ENCODE measurements at places on chromosomes 7 and 10.

- no peak for DNase-seq
Observed at GRCh38 chr10:11684717-11685645, 57.2 kb upstream of the ECHDC3 start.

DNA sequence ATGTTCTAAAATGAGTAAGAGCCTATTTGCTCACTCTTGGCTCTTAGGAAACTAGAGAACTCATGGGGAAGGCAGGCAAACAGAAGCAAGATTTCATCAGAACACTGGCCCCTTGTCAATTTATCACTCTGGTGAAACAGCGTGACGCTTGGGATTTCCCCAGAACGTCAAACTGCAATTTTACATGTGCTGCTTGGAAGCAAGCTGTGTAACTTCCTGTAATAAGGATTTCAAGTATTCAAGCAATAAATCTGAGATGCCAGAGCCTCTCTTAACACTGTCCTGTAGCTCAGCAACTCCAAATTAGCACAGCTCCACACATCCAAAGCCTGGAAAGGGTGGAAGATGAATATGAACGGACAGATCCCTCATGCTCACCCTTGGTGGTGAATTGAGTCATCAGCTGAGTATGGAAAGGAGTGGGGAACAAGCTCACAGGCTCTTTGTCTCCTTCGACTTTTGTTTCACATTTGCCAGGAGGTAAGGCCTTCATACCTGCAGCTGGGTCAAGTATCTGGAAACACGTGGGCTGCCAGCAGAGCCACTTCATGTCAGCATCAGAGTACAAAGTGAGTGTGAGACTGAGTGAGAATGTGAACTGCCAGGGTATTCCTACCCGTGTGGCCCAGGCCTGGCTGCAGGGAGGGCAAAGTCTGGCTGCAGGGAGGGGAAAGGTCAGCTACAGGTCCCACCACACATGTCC is 140.4 kb upstream of the NAMPT start:
- no peak for DNase-seq

DNA sequence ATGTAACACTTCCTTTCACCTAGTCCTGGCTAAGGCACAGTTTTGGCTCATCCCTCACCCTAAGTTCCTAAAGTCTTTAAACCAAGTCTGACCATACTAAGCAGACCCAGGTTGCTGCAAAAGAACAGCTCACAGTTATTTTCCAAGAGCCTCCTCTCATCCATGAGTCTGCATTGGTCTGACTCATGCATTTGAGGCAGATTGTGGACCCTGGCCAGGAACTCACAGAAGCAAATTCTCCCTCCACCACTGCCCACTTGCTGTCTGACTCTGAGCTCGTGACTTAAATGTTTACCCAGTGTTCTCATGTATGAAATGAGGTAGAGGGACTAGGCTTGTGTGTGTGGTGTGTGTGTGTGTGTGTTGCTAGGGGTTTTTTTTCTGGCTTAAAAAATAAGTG is 1272.8 kb downstream of the TYW1 start:
- DNase-seq = no peak

DNA sequence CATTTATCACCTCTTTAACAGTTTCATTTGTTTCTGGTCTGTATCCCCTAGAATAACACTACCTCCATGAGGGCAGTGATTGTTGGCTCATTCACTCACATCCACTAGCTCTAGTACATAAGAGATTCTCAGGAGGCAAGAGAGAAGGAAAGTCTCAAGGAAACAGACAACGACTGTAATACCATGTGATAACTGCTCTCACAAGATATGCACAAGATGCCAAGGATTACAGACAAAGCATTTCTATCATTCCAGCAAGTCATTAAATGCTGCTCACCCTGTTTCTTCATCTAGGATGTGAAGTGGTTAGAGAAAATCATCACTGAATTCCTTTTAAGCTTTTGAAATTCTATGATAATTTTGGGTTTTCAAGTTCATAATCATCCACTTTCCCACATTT is 115.3 kb downstream of the HIBADH start:
- DNase-seq = peak; percentile 37

DNA sequence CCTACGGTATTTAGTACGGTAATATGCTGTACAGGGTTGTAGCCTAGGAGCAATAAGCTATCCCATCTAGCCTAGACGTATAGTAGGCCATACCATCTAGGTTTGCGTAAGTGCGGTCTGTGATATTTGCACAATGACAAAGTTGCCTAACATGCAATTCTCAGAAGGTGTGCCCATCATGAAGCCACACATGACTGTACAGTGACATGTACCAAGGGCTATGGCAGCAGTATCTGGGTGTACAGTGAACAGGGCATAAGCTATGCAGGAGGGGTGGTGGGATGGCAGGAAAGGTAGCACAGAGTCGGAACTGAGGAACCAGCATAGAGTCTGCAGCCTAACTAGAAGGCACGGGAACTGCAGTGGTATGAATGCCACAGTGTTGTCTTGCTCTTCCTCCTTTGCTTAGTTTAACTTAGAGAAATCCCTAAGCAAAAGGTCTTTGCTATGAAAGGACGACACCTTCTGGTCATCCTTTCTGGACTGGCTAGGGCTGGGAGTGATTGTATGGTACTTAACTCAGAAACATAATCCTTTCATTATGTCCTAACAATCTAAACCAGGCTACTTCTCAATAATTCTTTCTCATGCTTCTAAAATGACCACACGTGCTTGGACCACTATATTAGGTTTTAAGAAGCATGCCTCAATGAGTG is 93.5 kb downstream of the DYNC1I1 start:
- DNase-seq = peak; percentile 58

- no peak for DNase-seq
Observed at GRCh38 chr7:148127374-148127773, 463.2 kb upstream of the C7orf33 start.

- DNase-seq = no peak
Observed at GRCh38 chr7:24824400-24824799, 67.1 kb upstream of the GSDME start.

GRCh38 chr10:62763155-62763554 is 41.4 kb upstream of the ADO start:
- DNase-seq = no peak

GRCh38 chr10:29140991-29141390 is 147.9 kb upstream of the LYZL1 start:
- peak; percentile 15 for DNase-seq

DNA sequence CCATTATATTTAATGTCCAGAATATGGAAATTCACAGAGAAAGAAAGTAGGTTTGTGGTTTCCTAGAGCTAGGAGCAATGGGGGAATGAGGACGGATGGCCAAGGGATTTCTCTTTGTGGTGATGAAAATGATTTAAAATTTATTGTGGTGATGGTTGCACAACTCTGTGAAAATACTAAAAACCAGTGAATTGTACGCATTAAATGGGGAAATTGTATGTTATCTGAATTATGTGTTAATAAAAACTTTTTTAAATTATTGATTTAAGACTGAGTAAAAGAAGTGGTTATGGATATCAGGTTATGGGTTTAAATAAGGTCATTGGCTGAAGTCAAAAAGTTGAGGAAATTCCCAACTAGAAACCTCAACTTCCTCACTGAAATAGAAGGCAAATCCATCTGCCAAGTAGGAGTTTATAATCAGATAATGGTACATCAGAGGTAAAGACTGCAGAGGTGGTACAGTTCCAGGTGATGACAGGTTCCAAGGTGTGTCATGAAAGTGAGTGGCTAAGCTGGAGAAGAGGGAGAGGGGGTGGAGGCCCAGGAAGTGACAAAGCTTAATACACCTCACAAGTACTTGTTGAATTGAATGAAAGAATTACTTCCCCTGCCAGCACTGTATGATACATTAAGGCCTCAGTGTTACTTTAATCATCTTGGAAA is 68.9 kb upstream of the CCDC71L start:
- DNase-seq = no peak

DNA sequence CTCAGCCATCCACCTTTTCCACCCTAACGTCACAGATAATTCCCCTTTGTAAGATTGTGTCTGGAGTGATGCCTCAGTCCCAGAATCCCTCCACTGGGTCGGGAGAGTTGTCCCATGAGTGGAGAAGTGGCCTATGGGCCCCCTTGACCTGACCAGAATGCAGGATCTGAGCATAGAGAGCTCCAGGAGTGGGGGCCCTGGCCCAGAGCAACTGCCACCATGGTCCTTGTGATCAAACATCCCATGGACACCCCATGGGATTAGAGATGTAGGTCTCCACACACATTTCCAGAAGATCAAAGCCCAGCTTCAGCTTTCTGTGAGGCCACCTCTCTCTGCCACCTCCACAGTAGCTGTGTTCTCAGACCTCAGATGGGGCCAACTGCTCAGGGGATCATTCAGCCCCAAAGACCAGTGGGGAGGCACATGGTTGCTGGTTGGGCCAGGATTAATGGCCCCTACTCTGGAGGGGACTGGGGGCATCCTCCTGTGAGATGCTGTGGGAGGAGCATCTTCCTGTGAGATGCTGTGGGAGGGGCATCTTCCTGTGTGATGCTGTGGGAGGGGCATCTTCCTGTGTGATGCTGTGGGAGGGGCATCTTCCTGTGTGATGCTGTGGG is 28.5 kb upstream of the DPYSL4 start:
- DNase-seq = peak; percentile 54

GRCh38 chr10:133274751-133275683 is 1.7 kb downstream of the ADAM8 start:
- DNase-seq = no peak

DNA sequence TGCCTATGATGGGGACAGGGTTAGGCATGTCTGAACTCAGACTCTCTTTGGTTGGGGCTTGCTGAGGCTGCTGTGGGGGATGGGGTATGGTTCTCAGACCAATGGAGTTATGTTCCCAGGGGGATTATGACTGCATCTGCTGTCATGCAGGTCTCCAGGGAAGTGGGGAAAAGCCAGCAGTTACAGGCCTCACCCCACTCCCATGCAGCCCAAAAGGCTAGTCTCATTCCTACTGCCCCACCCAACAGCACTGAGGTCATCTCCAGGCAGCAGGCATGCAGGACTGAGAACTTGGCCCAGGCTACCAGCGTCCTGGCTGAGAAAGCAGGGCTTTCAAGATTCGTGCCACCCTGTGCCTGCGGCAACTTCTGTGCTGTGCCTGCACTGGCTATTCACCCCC is 373.3 kb downstream of the HTR7 start:
- DNase-seq = no peak

- peak; percentile 46 for DNase-seq
Observed at GRCh38 chr10:133039107-133039802, 48.5 kb upstream of the ADGRA1 start.

DNA sequence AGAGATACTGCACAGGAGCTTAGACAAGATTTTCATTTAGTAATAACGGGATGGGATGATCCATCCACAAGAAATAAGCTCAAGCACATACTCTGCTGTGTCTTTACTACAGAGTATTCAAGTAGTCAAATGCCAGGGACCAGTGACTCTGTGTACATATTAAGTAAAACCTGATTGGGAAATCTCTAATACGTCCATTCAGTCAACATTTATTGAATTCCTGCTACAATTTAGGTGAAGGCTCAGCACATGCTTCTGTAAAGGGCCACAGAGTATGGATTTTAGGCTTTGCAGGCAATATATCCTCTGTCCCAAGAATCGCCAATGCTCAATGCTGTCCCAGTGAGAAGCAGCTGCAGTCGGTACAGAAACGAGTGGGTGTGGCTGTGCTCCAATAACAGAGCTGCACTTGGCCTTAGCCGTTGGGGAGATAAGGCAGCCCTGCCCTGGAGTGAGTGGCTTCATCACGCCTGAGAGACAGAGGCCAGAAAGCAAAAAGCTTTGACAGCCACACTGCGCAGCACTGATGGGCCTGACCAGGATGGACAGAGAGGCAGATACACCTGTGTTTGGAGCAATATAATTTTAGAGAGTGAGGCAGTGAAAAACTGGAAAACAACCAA is 186.8 kb downstream of the PARD3 start:
- DNase-seq = no peak

DNA sequence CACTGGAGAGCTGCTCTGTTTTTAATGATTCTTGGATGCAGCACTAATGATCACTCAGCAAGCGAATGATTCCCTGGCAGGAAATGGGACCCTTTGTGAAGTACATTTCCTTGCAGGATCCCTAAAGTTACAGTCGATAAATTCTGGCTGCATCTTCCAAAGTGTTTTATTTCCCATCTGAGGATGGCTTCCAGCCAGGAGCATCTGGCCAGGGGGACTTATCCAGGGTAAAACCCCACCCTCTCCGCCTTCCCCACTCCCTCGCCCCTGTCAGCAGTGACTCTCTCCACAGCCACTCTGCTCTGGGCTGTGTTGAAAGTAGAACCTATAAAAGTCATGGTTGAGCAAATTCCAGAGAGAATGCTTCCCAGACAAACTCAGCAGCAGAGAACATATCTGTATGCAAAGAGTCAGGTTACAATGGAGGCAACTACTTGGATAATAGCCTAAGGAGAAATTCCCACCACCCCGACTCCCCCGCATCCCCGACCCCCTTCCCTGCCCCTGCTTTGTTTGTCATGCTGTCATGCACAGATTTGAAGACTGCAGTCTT is 111.0 kb upstream of the ANLN start:
- DNase-seq = peak; percentile 68

- no peak for DNase-seq
Observed at GRCh38 chr7:67346876-67347275, 350.2 kb downstream of the TYW1 start.

DNA sequence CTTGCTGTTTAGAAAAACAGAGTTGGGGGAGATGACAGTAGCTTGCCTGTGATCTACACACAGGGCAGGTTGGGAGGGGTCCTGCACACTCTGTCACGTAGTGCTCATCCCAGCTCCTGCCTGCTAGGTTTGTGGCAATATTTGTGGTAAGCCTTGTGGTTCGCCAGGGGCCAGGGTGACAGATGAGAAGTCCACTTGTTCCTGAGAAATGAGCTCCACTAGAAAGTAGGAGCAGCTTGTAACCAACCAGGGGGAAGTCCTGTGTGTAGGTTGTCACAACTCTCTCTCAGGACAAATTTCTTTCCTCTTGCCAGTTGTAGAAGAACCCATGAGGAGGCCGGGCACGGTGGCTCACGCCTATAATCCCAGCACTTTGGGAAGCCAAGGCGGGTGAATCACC is 147.0 kb downstream of the TCF7L2 start:
- DNase-seq = no peak

- DNase-seq = no peak
Observed at GRCh38 chr7:115600207-115600606, 430.4 kb downstream of the TFEC start.

GRCh38 chr7:16421333-16422102 is at the start of gene CRPPA:
TSS of gene CRPPA (minus strand) at chr7:16421538. CDS start at chr7:16421322, 216 bp downstream.
- DNase-seq = peak; percentile 60

GRCh38 chr7:26155531-26156375 is 3.8 kb downstream of the NFE2L3 start:
- DNase-seq = peak; percentile 61

DNA sequence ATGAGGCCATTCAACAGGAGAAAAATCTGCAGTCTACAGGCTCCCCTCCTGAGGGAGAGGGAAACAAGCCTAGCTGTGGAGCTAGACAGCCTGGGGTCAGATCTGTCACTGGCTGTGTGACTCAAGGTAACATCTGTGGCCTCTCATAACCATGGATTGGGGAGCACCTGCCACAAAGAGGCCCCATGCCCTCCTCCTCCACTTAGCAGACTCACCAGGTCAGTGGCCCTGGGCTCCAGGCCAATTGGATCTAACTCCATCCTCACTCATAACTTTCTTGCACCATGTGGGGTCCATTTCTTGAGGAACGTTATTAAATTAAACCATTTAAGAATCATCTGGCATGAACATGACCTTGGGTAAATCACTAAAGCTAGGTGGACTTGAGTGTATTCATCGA is 1.8 kb downstream of the GDF10 start:
- no peak for DNase-seq

GRCh38 chr7:27615420-27616185 is 47.1 kb downstream of the HIBADH start:
- no peak for DNase-seq

- no peak for DNase-seq
Observed at GRCh38 chr7:42913591-42913990, 1.7 kb upstream of the C7orf25 start.

Measured in GM23338 (cell line).